ENCODE measurements at places on chromosomes 5 and 9.

DNA sequence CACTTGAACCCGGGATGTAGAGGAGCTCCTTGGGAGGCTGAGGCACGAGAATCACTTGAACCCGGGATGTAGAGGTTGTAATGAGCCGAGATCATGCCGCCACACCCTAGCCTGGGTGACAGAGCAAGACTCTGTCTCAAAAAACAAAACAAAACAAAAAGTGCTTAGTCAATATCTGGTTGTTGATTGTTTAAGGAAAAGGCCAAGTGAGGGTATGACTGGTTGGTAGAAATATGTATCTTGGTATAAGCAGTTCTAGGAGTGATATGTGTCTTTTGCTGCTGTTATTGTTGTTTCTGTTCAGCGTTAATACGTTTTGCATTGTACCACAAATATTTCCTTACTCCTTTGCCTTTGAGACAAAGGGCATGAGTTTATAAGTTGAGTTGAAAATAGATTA lies 210.7 kb upstream of the DMRT1 start:
- DNase-seq = no peak

- peak; percentile 92 for DNase-seq
Measured at GRCh38 chr5:150762211-150762610, 3.4 kb upstream of the DCTN4 start.

DNA sequence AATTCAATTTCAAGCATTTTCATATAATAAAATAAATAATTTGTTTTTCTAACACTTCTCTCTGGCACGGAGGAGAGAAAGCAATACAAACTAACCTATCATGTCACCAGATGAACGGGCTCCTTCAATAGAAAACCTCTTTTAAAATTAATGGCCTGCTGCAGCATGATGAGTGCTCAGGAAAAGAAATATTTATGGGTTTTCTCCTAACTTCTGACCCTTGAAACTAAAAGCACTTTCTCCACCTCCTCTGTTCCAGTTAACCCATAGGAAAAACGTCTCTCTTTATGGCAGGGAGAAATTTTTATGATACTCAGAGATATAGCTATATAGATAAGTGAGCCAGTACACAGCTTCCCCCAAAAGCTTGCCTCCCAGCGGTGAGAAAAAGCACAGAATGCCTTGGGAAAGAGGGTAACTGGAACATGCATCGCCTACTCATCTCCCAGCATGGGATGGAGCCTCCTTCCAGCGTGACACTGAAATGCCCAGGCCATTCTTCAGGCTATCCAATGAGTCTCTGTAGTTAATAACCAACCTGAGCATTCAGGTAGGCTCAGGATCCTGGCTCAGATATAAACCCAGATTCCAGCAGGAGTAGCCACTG lies 963.0 kb upstream of the DMAC1 start:
- no peak for DNase-seq

GRCh38 chr9:119224431-119224830 lies 144.8 kb downstream of the BRINP1 start:
- DNase-seq = no peak

DNA sequence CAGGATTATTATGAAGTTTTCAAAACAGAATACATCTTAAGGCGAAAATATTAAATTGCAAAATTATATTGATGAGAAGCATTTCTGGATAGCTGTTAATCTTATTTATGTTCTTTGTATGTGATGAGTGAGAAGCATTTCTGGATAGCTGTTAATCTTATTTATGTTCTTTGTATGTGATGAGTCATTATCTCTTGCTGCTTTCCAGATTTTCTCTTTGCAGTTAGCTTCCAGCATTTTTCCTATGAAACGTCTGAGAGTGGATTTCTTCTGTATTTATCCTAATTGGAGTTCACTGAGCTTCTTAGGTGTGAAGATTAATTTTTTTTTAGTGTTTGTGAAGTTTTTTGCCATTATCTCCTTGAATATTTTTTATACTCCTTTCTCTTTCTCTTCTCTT lies 8.2 kb downstream of the TMEM232 start:
- DNase-seq = no peak

DNA sequence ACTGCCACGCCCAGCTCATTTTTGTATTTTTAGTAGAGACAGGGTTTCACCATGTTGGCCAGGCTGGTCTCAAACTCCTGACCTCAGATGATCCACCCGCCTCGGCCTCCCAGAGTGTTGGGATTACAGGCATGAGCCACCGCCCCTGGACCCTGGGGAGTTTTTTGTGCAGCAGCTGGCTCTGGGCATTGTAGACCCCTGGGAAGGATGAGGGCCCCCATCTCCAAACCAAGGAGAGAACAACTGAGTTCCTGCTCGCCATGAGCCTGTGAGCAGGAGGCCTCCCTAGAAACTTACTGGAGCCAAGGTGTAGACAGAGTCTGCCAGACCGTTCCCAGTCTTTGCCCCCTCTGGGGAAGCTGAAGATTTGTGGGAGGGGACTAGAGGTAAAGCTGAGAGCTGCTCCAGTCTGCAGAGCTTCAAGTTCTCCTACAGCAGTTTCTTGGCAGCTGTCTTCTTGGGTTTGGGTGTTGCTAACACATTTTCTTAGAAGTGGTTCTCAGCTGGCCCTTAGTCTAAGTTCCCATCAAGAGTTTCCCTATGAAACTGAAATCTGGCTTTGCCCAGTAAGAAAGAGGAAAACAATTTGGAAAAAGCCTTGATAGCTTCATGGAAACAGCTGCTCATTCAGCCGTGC lies 12.4 kb downstream of the NUDT2 start:
- no peak for DNase-seq

DNA sequence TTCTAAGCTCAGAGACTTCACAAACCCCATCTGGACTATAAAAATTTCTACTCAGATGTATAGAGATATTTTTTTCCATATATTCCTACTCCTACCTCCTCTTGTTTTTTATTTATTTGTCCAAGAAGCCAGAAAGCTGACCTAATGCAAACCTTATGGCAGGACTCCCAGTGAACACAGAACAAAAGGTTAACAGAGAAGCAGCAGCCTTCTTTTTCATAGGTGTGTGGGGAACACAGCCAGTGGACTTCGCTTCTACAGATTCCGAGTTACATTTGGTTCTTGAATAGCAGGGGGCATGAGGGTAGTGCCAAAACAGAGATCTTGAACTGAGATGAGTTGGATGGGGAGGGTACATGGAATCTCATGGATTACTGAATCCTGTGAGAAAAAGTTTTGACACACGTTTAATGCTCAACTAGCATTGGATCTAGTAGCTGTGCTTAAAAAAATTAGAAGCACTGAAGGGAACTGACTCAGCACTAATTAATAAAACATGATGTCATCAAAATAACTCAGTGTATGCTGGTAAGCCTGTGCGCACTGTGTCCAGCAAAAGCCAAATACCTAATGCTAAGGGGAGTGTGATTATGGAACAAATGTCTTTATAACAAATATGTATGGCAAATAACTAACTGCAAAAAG lies 240.1 kb downstream of the GABRB2 start:
- DNase-seq = no peak

GRCh38 chr9:130845901-130846481 lies 10.9 kb downstream of the ABL1 start:
- no peak for DNase-seq

- no peak for DNase-seq
Measured at GRCh38 chr5:1899201-1899600, 16.5 kb upstream of the IRX4 start.

DNA sequence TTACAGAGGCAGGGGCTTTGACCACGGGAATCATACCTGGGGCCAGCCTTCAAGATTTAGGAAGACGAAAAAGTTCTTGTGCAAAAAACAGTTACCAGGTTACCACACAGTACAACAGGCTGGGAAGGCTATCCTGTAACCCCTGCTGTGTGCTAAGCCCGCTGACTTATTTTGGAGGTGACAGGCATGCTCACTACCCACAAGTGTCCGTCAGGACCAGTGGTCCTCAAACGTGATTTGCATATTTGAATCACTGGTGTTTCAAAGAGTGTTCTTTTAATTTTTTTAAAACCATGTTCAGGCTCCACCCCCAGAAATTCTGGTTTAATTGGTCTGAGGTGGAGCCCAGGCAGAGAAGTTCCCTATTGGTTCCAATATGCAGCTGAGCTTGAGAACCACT lies 146.6 kb downstream of the TTLL11 start:
- no peak for DNase-seq

- no peak for DNase-seq
Measured at GRCh38 chr5:142200387-142200786, 91.8 kb downstream of the NDFIP1 start.

DNA sequence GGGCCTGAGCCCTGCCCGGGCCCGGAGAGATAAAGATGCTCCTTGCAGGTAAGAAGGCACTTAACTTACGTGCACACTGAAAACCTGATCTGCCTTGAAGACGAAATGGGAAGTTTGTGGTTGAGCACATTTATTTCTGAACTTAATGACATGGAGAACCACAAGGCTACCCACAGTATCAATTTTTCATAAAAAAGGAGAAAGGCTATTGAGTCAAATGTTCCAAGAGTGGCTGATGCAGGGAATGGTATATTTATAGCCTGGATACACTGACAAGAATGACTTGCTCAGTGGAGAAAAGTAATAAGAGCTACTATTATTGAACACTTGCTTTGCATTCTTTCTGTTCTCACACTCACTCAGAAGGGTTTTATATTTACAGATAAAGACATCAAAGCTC lies 419.3 kb downstream of the ACTL7B start:
- DNase-seq = peak; percentile 20

GRCh38 chr5:141883892-141884318 lies 5.7 kb upstream of the PCDH1 start:
- DNase-seq = no peak

DNA sequence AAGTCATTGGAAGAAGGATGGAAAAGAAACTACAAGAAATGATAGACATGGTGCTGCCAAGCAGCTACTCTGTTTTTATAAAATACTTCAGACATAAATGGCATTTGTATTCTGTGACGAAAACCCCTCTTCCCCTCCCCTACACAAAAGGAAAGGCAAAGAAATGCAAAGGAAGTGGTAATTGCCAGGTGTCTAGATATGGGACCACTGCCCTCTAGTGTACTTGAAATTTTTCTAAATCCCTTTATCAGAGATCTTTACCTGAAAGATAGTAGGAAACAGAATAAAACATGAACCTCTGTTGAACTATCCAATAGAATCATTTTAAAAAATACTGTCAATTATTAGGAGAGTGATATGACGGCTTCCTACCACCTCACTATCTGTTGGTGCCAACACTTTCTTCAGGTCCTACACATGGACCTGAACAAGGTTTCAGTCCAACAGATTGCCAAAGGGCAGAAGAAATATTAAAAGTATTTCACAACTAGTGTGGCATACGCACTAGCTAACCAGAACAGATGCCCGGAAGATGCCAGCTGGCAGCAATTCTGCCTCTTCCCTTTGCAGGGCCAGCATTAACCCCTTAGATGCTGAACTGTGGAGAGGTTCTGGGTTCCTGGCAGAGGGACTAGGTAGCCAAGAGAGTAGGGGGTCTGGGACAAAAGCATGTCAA lies 104.1 kb downstream of the TSSK1B start:
- peak; percentile 39 for DNase-seq

- no peak for DNase-seq
Measured at GRCh38 chr5:146644831-146645230, 128.8 kb upstream of the GPR151 start.

DNA sequence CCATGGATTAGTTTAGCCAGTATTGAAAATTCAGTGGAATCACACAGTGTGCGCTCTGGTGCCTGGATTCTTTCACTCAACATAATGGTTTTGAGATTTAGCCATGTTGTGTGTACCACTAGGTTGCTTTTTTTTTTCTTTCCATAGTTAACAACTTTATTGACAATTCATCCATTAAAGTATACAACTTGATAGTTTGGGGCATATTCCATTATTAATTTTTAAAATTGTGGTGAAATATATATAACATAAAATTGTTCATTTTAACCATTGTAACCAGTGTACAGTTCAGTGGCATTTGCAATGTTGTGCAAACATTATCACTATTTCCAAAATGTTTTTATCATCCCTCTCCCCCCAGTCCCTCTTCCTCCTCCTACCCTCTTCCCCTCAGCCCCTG lies 35.2 kb downstream of the ANKRD33B start:
- no peak for DNase-seq

GRCh38 chr9:20028849-20029231 lies 240.0 kb upstream of the SLC24A2 start:
- DNase-seq = no peak

DNA sequence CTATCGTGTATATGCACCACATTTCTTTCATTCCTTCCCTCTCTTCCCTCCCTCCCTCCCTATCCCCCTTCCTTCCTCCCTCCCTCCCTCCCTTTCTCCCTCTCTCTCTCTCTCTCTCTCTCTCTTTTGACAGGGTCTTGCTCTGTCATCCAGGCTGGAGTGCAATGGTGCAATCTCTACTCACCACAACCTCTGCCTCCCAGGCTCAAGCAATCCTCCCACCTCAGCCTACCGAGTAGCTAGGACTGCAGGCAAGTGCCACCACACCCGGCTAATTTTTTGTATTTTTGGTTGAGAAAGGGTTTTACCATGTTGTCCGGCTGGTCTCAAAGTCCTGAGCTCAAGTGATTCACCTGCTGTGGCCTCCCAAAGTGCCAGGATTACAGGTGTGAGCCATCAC lies 1.1 kb upstream of the ANKS6 start:
- DNase-seq = peak; percentile 76

DNA sequence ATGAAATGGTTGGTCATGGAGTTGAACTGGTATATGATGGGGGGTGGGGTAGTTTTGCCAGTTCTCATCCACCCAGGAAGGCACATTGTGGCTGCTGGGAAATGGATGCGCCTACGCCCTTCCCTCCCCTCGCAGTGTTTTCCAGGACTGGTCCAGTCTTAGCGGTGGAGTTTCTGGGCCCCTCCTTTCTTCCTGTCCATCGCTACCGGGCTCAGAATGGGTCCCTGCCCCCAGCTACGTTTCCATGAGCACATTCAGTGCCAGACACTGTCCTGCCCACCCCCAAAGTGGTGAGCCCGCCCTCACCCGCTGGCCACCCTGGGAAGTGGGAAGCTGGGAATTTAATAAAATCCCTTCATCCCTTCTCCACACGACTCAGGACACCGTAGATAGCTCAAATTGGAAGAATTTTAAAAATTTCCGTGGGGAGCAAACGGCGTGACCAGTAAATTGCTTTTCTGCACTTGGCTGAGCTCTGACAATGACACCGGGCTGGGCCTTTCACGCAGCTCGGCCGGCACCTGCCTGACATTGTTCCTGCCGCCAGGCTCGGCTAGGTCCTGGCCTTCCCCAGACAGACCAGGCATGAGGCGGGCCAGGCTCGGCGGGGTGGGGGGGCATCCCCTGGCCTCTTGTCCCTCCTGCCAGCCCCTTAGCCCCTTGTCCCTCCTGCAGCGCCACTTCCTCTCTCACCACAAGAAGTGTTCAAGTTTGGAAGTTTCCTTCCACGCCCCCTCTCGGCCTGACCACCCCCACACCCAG lies 3.6 kb downstream of the FGF18 start:
- DNase-seq = no peak

DNA sequence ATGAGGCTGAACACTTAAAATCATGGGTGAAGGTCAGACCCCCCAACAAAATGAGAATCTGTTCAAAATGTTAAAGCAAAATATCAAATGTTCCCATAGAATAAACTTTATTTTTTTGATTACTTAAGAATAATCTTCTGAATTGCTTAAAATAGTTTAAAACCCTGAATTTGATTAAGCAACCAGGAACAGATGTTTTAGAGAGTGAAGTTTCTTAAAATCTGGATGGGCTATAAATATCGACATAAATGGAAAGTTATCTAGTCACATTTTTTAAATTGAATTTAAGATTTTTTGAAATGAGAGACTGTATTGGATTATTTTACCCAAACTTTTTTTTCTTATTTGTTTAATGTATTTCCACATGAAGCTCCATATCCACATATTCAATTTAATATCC lies 98.5 kb downstream of the ADAMTS12 start:
- no peak for DNase-seq

All from NB4 (cell line).